ENCODE measurements at places on chromosomes 6 and 20.

DNA sequence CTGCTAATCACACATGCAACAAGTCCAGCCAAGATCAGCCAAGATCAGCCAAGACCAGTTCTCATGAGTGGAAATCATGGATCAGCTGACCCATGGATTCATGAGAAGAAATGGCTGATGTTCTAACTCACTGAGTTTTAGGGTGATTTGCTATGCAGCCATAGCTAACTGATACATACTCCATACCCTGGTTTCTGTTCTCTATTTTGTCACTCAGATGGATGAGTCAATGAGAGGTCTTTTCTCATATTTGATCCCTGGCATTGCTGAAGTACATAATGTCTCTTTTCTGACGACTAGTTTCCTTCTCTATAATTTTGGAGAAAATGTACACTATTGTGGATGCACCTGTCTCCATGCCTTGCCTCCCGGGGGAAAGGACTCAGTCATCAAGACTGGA, 118.4 kb upstream of the LY86 start:
- no peak for DNase-seq

DNA sequence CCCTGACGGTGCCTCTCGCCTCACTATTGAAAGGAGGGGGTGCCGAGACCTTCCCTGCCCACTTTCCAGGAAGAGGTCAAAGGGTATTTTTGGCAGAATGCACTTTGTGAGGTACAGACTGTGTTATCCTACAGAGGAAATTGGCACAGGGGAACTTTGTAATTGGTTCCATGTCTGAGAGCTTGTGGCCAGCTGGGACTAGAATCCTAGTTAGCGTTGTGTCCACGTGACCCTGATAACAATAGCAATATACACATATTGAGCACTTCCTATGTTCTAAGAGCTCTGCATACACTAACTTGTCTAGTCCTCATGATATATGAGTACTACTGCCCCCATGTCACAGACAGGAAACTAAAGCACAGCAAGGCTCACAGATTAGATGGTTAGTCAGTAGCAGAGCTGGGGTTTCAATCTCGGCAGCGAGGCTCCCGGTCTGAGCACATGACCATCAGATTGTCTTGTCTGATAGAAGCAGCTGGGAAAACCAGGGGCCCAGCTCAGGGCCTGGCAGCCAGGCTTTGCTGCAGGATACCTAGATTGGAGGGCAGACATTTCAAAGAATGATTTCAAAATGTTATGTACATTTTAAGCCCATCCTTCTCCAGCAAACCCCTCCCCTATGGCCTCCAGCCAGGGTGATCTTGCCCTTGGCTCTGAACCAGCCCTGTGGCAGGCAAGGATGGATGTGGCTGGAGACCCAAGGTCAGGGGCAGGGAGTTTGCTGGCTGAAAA, 1.4 kb downstream of the MAPK13 start:
- DNase-seq = no peak

DNA sequence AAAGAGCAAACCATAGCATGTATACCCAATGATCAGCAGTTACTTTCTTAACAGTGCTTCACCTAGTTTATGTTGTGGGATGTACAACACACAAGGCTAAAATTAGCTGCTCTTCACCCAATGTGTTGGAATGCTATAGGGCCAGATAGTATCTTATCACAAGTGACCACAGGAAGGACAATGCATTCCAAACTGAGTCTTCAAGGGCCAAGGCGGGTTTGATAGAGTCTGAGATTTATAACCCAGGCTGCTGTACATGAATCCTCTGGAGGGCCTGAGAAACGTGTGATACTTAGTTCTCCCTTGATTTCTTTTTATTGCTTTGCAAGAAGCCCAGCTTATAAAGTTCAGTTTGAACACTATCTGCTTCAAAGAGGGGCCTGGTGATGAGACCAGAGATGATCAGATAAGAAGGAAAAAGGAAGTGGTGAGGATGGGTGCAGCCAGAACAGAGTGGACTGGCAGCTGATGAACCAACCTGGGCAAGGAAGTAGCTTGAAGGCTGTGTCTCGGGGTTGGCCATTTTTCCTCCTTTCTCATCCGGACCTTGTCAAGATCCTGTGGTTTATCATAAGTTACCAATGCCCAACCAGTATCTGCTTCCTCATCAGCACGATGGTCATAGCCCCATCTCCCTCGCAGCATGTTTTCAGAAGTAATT, 62.2 kb upstream of the BMP2 start:
- DNase-seq = no peak

DNA sequence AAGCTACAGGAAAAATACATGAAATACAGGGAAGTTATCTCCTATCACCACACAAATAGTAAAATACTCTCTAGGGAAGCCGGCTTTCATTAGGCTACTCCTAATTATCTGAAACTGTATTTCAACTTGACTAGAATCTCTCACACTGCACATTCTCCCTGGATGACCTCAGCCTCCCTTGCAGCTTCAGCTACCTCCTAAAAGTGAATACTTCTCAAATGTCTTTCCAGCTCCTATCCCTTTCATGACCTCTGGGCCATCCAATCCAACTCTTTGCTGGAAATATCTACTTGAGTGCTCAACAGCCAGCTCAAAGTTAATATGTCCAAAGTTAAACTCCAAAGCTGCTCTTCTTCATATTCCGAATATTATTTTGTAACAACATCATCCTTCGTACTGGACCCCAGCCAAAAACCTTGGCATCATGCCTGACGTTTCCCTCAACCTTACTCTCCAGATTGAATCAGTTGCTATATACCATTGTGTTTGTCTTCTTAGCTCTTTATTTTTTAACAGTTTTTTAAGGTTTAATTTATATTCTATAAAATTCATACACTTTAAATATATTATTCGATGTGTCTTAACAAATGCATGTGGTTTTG, 29.4 kb upstream of the KIF6 start:
- no peak for DNase-seq

GRCh38 chr20:52054123-52054522, 137.5 kb downstream of the ZFP64 start:
- DNase-seq = no peak

DNA sequence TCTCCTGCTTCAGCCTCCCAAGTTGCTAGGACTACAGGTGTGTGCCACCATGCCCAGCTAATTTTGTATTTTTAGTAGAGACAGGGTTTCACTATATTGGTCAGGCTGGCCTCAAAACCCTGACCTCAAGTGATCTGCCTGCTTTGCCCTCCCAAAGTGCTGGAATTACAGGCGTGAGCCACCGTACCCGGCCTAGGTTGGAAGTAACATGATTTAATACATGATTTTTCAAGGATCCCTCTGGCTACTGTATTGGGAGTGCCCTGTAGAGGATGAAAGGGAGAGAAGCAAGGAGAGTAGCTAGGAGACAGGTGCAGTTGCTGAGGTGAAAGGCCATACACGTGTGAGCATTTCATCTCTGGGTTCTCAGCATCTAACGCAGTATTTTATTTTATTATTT, 2.6 kb upstream of the NCOA3 start:
- no peak for DNase-seq

DNA sequence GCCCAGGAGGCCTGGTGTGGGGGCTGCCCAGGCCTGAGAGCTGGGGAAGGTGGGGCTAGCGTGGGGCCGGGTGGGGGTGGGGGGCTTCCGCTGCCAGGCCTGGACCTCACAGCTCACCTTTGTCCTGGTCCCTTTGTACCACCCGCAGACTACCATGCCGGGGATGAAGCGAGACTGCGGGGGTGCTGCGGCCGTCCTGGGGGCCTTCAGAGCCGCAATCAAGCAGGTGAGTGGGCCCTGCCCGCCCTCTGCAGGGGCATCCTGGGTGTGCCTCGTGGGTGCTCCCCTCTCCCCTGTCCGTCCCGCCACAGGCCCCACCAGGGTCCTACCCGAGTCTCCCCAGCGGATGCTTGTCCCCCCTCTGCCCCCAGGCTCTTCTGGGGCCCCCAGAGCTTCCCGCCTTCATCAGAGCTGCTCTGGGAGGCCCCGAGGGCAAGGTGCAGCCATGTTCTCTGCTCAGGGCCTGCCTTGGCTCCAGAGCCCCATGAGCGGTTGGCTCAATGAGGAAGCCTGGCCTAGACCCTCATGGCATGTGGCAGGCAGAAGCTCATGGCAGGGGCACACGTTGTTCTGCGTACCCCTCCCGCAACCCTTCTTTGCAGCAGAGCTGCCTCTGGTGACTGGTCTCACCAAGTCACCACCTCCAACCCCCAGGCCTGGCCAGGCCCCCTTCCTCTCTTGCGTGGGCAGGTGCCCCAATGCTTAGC, 14.5 kb downstream of the NPEPL1 start:
- DNase-seq = no peak

- DNase-seq = no peak
Observed at GRCh38 chr6:137013738-137014602, 30.8 kb downstream of the IL20RA start.

DNA sequence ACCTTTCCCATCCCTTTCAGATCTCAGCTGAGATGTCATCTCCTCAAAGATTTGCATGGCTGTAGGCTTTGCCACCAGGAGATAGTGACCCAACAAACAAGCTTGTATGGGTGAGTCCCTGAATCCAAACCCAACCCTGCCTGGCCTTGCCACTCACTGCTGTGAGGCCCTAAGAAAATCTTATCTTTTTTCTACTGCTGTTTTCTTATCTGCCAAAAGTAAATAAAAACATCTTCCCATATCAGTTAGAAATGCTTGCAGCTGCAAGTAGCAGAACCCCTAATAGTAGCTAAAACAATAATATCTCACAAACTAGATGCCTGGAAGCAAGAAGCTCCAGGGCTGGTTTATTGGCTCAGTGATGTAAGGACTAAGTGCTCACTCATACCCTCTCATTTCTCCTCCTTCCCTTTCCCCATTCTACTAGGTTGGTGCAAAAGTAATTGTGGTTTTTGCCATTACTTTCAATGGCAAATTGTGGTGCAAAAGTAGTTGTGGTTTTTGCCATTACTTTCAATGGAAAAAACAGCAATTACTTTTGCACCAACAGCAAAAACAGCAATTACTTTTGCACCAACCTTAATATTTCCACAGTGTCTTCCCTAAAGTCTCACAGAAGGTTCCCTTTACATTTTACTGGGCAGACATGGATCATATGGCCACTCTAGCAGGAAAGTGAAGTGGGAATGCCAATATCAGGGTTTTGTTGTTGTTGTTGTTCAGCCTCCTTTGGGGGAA, 56.7 kb upstream of the PSMF1 start:
- DNase-seq = no peak

- no peak for DNase-seq
Observed at GRCh38 chr6:163529605-163530004, 115.1 kb downstream of the QKI start.

GRCh38 chr6:20400456-20401204, 1.0 kb upstream of the E2F3 start:
- no peak for DNase-seq

GRCh38 chr6:147508042-147508865, at the start of gene SAMD5:
Gene SAMD5 (plus strand): TSS chr6:147508690. CDS start chr6:147508929, 239 bp downstream.
- no peak for DNase-seq

GRCh38 chr20:31693987-31694661, 28.5 kb downstream of the BCL2L1 start:
- no peak for DNase-seq

- DNase-seq = no peak
Observed at GRCh38 chr6:25173951-25174474, 105.2 kb upstream of the CARMIL1 start.

DNA sequence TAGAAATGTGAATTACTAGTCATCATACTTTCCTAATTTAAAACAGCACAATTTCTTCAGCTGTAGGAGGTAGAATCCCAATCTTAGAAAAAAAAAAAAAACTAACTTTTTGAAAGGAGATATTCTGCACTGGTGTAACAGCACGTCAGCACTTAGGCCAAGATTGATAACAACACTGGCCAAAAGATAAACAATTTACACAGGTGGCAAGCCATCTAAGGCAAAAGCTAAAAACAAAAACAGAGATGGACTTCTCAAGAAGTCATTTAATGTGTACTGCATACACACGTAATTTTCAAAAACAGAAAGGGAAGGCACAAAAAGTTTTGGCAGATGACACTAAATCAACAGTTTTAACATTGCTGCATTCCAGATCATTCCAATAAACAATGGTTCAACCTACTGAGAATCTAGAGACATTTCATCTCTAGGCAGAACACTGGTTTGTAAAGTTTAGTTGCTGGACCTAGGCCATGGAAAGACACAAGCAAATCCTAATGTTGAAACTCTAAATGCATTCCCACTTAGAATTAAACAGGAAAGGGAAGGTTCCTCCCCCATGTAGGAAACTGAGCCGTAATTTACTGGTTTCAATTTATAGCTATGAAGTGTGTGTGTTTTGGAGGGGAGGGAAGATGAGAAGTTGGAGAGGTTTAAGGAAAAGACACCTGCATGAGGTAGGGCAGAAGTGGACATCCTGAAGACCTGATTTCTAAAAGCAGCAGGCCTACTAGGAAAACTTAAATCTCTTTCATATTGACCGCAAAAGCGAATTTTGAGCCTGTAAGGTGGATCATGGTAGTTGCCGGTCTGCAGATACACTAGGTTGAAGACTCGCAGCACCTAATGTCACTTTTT, 1.3 kb downstream of the GCLC start:
- DNase-seq = no peak

- no peak for DNase-seq
Observed at GRCh38 chr20:63469713-63470101, 2.7 kb downstream of the KCNQ2 start.

- no peak for DNase-seq
Observed at GRCh38 chr6:127120023-127120786, 1.7 kb downstream of the RSPO3 start.

All from naive thymus-derived CD8-positive, alpha-beta T cell (primary cell).